ENCODE measurements at places on chromosomes 7 and 10.

GRCh38 chr10:47024046-47024322 lies 112.8 kb downstream of the PTPN20 start:
- no peak for DNase-seq

DNA sequence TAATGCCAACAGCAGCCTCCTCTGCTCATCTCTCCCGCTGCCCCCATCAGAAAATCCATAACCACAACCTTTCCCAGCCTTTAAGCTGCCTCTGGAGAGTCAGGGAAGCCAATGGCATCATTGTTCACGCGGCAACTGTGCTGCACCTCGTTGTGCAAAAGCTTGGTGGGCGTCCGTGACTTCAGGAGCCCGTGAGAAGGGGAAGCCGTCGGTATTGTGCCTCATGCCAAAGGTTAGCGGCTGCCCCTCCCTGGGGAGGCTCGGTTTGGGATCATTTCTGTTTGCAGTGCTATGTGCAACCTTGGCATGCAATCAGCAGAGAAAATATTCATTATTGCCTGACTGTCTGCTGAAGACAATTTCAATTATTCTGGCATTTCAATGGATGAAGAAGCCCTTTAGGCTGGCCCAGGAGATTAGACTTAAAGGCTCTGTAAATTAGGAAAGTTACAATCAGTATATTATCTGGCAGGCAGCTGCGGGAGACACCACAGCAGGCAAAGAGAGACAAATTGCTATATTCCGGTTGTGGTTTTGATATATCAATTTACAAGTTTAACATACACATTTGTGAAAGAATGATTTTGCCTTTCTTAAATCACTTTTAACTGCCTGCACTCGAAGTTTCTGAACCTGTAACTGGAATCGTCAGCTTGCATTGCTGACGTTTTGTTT lies 244.5 kb downstream of the GATA3 start:
- no peak for DNase-seq

GRCh38 chr10:26725837-26726727 lies 28.6 kb downstream of the PDSS1 start:
- DNase-seq: peak; percentile 23

DNA sequence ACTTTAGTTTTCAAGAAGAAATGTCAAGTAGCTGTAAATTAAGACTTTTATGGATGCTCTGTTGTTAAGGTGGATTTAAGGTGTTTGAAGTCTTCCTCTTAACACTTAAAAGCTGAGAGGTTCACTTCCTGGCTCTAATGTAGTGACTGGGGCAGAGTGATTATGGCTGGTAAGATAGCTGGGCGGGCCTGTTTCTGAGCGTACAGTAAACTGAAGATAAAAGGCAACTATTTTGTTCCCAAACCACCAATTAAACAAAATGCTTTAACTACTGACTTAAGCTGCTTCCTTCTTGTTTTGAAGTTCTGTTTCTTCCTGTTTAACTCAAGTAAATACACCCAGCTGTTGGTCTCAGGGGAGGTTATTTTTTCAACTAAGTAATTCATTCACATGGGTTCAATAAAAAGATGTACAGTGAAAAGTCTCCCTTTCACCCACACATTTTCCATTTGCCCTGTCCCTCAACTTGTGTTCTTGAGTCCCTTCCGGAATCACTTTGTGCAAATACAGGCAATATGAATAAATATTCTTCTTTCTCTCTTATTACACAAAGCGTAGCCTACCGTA lies 19.3 kb downstream of the VWA2 start:
- DNase-seq: no peak
